ENCODE measurements at places on chromosomes 2 and 18.

GRCh38 chr2:74876081-74876886 is 42.4 kb downstream of the HK2 start:
- no peak for DNase-seq

DNA sequence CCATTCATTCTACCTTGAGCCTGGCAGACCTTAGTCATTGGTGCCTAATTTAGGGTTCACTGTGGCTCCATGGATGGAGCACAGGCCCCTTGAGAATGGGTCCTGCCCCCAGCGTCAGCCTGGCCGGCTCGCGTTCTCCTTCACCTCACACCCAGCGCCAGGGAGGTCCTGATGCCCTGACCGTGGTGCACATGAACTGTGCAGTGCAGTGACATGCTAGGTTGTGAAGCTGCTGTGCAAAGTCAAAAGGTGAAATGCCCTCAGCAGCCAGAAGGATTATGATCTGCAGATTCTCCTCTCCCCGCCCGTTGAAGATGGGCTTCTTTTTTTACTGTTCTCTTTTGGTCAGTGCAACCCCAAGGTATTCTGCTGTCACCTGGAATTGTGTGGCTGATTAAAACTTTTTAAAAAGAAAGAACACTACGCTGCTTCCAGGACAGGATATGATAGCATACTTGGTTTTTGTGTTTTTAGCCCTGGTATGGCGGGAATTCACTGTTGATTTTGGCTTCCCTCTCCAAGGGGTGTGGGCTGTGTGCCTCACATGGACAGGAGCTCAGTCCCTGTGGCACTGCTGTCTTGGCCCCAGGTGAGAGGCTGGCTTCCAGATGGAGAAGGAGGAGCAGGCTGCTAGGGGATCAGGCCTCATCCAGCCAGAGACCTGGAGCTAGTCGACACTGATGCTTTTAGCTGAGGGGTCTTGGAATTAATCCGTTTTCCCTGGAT is 49.4 kb upstream of the MCFD2 start:
- no peak for DNase-seq

GRCh38 chr2:147172493-147173188 is 672.2 kb upstream of the ACVR2A start:
- no peak for DNase-seq

GRCh38 chr18:49647496-49648168 is 85.8 kb downstream of the LIPG start:
- no peak for DNase-seq

- DNase-seq = no peak
Observed at GRCh38 chr2:55051026-55051866, 995 bp upstream of the RTN4 start.

DNA sequence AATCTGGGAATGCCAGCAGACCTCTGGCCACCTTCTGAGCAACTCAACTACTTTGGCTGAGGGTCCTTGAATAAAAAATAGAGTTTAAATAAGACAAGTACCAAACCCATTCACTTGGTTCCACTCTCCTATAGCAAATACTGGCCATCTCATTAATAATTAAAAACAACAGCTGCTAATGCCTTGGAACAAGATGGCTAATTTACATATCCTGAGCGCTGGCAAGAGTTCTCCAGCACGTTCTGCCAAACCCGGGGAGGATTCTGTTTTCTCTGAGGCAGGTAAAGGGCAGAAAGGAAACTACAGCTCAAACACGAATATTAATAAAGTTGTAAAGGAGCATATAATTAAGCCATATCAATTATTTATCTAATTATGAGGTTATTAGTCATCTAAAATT is 1123.7 kb downstream of the TDRD15 start:
- no peak for DNase-seq

DNA sequence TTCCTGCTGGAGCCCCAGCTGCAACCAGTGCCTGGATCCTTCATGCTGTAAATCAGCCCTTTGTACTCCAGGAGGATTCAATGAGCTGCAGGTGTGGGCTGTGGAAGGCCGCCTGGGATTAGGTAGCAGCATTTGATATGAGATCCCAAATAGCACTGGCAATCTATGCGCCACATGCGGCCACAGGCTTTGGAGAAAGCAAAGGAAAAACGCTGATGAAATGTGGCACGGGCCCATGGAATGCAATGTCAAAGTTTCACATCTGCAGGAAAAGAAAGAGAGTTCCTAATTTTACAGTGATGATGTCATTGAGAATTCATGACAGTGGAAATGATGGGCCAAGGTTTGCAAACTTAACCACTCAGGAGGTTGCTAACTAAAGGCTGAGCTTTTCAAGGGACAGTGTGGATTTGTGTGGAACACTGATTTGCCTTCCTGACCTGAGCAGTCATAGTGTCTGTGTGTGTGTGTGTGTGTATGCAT is 216.4 kb upstream of the OSR1 start:
- DNase-seq = no peak

GRCh38 chr2:113741091-113741490 is 15.4 kb downstream of the SLC35F5 start:
- DNase-seq = no peak

DNA sequence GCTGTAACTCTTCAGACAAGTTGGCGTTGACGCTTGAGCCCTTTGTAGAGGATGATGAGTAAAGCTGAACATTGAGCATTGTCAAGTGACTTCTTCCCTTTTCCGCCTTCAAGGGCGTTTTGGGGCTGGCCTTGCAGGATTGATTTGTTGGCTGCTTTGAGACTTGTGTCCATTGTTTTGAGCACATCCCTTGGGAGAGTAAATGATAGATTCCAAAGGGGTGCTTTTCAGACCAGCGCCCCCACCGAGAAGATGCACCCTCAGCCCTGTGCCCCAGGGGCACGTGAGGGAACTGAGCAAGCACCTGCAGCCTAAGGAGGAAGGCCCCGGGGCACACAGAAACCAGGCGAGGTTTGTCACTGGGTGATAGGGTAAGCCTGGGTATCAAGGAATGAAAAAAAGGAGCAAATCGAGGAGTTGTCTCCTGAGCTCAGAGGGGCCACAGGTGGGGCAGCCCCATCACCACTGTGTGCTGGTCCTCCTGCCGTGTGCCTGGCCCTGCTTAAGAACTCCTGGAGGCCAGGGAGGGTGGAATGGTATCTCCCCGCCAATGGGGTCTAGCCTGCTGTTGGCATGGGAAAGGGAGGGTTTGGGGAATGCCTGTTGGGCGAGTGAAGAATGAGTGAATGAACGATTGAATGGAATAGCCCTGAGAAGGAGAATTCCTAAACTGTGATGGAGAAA is 64.0 kb downstream of the RAB31 start:
- DNase-seq = no peak

- DNase-seq = no peak
Observed at GRCh38 chr2:16940214-16940613, 274.6 kb upstream of the CYRIA start.

DNA sequence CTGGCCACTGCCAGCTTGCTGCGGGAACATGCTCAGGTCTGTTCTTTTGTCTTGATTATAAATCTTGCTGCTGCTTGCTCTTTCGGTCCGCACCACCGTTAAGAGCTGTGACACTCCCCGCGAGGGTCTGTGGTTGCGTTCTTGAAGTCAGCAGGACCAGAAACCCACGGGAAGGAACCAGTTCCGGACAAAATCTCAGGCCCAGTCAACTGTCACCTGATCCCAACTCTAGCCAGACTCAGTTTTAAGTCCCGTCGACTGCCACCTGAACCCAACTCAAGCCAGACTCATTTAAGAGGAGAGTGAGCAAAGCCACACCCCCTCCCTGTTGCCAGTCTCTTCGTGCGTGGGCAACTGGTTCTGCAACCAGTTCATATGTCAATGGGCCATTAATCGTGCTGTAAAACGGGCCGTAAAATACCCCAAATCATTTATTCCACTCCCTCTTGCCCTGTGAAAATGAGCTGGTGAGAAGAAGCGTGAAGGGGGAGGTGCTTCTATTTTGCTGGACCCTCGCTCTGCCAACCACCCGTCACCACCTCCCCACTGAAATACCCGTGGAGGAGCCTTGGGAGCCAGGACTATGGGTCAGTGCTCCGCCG is 224.3 kb downstream of the NDUFA10 start:
- no peak for DNase-seq

GRCh38 chr2:218229239-218229638 is 12.2 kb downstream of the ARPC2 start:
- peak; percentile 88 for DNase-seq

GRCh38 chr2:109694190-109694589 is 80.0 kb downstream of the SOWAHC start:
- DNase-seq = no peak

DNA sequence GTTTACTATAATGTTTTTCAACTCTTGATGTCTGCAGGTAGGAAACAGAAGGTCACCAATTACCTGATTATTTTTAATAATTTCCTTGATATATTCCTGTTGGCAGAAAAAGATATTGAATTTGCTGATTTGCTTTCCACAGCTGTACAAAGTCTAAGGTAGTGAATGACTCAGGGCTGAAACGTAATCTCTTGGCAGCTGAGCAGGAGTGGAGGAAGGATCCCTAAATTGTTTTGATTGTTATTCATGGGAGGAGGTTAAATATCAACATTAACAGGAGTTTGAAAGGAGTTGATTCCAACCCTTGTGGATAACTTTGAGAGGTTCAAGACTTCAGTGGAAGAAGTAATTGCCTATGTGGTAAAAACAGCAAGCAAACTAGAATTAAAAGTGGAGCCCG is 345.2 kb upstream of the SLC8A1 start:
- DNase-seq = no peak

GRCh38 chr18:25305584-25305983 is 46.4 kb downstream of the ZNF521 start:
- no peak for DNase-seq

- DNase-seq = no peak
Observed at GRCh38 chr2:164511738-164512137, 109.5 kb downstream of the GRB14 start.

DNA sequence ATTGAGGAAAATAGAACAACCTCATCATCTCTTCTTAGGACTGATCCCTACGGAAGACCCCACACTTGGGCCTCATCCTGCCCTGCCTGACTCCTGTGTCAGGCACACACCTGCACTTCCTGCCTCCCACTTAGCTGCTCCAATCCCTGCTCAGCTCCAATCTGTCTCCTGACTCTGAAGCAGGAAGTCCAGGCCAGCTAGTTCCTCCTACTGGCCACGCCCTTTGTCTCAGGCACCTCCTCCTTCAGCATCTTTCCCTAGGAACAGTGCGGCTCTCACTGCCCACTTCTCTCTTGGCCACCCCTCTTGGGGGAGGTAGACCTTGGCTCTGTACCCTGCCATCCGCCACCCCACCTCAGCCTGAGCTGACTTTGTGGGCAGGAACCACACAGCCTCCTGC is 135.8 kb downstream of the CELF4 start:
- no peak for DNase-seq

GRCh38 chr18:13558124-13558523 is 168.2 kb downstream of the FAM210A start:
- DNase-seq = no peak

GRCh38 chr2:22221006-22221405 is 1097.2 kb downstream of the TDRD15 start:
- no peak for DNase-seq

DNA sequence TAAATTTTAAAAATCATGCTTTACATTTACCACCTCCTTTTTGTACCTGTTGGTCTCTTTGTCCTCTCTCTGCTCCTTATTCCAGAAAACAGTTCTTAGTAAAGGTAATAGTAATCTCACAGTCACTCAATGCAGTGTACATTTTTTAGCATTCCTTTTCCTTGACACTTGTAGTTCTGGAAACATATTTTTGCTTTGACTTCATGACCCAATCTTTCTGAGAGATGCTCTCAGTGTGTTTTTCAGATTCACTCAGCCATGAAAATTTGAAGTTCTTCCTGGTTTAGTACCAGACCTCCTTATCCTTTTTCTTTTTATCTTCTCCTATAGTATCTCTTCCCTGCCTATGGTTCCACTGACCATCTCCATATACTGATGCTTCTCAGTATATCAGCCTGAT is 747.5 kb upstream of the ZEB2 start:
- DNase-seq = no peak

- DNase-seq = no peak
Observed at GRCh38 chr2:20577495-20578235, 73.2 kb downstream of the HS1BP3 start.

GRCh38 chr2:82527124-82527523 is 1932.0 kb downstream of the SUCLG1 start:
- no peak for DNase-seq

- peak; percentile 27 for DNase-seq
Observed at GRCh38 chr2:155310589-155310988, 612.1 kb downstream of the KCNJ3 start.

GRCh38 chr18:13159579-13159978 is 59.0 kb upstream of the LDLRAD4 start:
- no peak for DNase-seq

DNA sequence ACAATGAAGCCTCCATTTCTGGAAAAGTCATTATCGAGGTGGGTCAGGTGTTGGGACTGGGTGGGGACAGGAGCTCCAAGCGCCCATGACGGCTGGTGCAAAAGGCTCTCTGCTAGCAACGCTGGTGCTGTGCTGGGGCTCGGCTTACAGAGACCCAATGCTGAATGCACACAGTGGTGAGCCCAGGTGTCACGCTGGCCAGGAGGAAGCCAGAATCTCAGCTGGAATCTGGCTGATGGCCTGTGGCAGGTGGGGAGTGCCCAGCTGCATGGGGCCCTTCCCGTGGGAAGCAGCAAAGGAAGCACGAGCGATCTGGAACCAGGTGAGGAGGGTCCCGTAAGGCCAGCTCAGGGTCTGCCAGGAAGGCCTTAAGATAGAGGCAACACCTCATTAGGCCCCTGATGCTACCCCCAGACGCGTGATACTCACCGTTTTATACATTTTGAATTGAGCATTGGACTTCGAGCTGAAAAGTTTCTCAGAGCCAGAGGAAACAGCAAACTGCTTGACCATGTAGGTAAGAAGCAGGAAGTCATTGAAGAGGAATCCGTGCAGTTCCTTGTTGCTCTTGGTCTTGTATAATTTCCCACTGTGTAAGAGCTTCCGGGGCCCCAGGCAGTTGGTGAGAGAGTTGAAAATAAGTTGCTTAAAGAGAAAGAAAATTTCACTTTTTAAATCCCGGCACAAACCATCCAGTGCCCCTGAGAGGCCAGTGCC is 34.7 kb downstream of the FAM228A start:
- DNase-seq = no peak
